ENCODE measurements at places on chromosomes 5 and 9.

- DNase-seq, result no peak
These were observed 89.4 kb downstream of the PSAT1 start for GRCh38 chr9:78386348-78386747.

DNA sequence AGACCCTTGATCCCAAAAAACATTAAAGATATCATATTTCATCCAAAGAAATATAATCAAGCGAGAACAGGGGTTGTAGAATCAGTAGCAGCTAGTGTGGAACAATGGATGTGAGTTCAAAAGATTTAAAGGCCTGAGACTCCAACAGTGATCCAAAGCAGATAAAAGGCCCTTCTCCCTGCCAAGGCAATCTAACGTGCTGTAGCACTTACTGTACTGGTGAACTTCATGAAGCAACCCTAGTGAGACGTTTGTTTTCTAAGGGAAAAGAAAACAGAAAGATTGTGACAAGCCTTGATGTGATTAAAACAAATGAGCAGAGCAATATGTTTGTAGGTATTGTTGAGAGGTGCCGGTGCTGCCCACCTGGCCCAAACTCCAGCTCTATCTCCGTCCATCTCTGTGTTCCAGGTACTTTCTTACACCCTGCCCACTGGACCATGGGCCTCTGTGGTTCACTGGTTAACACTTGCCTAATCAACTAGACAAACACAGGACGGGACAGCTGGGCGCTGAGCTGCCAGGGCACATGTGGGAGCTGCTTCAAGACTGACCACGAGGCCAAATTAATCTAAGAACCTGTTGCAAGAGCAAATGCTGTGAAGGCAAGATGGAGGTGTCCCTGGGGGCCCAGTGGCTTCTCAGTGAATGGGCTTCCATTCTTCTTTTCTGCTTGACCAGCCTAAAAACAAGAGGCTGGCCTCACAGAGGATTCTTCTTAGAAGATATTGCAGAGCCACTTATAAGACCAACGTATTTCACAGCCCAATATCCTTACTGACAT lies 265.5 kb downstream of the CWC27 start:
- no peak for DNase-seq

DNA sequence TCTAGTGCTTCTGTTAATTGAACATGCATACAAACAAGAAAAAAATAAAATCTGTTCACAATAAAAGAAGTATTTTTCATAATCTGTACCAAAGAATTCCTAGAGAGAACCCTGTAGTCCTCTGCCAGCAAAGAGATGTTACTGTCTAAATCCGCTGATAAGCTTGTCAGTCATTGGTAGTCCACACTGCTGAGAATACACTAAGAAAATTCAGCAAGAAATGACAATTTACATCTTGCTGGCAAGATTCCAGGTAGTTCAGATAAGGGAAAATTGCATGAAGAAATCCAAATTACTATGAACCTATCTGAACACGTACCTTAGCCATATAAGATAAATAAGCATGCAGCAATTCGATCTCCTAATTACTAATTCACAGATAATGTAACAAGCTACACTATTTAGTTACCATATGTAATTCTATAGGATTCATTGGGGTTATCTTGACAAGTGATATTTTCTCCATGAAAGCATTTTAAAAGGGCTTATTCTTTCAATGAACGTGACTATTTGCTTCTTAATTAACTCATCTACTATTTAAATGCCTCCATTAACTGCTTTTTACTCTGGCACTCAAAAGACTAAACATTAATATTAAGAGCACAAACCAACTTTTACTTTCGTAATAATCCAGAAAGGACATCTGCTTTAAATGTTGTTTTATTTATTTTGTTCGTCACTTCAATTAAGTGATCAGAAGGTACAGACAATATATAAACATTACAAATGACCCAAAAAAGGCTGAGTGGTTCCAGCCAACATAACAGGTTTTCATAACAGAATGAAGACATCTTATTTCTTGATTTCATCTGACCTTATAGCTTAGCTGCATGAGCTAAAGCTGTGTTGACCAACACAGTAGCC lies 9.7 kb downstream of the MPDZ start:
- no peak for DNase-seq

DNA sequence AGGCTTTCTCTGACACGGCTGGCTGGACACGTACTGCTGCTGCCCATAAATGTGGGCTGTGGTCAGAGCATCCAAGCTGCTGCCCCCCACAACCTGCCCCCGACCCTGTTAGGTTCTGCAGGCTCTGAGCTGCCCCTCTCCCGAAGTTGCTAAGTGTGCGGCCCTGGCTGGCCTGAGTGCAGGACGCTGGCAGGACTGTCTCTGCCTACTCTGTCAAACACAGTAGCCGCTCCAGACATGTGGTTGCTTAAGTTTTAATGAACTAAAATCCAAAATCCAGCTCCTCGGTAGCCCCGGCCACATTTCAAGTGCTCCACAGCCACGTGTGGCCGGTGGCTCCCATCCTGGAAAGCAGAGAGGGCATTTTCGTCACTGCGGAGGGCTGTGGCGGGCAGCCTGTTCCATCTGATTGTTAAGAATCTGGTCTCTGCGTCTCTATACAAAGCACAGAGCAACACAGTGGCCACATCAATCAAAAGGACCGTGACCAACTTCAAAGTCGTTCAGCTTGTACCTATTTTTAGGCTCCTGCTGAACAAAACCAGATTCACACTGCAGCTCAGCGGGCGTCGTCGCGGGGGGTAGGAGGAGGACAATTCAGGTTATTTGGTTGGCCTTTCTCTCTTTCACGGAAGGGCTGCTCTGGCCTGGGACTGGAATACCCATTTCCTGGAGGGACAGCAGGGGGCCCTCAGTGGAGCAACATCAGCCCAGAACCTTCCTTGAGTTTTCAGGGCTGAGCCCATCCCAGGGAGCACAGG lies 68.9 kb downstream of the PTCH1 start:
- DNase-seq, result no peak

DNA sequence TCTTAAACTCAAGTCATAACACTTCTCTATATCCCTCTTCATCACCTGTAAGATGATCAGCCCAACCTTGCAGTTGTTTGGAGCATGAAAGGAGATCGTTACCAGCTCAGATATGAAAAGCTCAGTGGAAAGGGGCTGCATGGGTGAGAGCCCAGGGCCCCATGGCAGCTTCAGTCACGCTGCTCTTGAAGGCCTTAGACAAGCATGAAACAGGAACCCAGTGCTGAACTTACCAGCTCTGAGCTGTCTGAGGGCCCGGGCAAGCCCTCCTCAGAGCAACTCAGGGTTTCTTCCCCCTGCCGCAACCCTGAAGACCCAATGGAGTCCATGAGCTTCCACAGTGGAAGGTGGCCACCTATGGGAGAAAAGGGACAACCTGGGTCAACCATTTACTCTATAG lies 3.3 kb downstream of the HK3 start:
- no peak for DNase-seq

Data from effector memory CD8-positive, alpha-beta T cell (primary cell).